Left hindlimb (tissue), 1 donor: ENCODE measurements at places on chromosomes 3 and 15.

DNA sequence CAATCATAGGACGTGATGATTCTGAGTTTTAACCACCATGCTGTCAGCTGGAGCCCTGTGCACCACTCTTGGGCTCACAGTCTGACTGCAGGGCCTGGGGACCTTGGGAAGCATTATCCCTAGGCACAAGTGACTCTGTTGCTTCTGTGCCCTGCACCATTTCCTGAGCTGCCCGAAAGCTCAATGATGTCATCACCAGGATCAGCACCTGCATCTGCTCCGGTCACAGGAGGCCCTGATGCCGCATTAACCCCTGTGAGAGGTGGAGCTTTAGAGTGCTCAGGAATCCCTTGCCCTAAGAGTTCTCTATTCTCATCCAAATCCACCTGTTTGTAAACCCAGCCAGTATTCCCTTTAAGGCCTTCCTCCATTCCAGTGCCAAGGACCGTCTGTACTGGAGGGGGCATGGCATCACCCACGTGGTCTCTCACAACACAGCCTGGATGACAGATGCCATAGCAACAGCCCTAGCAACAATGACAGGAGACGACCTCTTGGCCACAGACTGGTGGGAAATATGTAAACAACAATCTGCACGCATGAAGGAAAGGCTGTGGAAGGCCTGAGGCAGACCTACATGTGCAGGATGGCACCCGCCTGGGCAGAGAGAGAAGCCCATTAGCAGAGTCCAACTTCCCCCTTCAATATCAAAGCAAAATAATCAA is 37.9 kb downstream of the NTRK3 start:
- DNase-seq: no peak

DNA sequence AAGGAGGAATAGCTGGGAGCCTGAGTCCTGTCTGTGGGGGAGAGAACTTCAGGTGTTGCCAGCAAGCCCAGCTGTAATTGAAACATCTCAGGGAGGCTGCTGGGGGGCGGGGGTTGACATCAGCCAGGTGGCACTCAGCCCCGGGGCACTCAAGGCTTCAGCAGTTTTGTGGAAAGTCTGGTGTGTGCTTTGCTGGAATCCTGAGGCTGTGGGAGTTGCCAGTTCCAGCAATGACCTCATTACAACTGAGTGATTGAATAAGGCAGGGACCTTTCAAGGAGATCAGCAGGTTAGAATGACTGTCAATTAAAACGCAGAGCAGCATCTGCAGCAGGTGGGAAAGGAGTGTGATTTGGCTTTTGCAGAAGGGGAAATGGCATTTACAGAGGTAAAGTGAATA is 75.7 kb downstream of the FAM43A start:
- DNase-seq: peak; percentile 69

GRCh38 chr3:149968216-149968615 is 2.5 kb downstream of the PFN2 start:
- no peak for DNase-seq

DNA sequence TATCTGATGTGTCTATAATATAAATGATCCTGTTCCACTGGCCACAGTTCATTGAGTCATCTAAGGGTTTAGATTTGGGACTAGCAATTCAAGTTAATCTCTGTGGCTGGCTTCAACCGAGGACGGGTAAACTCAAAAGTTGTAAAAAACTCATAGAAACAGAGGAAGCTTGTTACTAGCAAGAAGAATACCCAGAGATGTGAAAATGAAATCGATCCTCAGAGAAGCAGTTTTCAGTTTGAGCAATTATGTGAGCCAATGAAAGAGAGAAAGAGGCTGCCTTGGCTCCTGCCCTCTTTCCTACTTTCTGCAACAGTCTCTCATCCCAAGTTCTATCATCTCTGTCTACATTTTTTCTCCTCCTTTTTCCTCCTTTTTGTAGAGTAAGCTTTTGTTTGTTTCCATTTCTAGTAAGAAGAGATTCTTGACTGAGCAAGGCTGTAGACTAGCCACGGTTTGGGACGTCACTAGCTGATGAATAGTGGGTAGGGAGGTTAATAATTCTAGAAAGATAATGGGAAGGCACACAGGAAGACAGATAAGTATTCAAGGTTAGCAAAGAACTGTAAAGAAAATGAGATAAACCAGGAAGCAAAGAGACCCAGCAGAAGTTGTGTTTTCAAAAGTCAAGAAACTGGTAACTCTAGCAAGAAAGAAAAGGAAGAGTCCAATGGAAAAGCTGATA is 298.9 kb upstream of the NR2F2 start:
- DNase-seq: no peak

DNA sequence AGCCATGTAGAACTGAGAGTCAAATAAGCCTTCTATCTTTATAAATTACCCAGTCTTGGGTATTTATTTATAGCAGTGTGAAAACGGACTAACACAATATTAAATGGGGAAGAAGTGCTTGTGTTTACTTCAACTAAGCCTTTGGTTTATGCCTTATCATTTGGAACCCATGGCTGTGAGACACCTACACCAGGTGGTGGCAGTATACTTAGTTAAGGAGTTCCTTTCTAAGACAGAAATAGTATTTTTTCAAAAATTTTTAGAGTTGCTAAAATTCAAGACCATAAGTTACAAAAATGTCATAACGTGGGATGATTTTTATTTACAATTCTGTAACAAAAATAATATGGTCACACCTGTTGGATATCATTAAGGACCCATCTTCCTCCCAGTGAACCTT is 354.5 kb upstream of the SOX14 start:
- no peak for DNase-seq

DNA sequence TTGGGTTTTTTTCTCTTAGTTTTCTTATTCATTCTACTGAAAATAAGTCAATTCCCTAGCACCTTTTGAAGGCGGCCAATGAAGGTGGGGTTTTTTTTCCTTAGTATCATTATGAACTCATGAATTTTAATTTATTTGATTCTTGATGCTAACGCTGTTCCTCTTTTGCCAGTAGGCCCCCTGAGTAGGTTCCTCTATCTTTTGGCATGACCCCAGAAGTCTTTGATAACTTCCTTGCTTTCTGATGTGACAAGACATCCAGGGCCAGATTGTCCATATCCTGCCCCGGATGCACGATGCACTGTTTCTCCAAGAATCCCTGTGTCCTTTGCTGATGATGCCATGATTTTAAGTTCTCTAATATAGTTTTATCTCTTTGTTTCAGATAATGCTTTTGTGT is 20.6 kb downstream of the LRRK1 start:
- DNase-seq: no peak

GRCh38 chr3:458653-459310 is 262.2 kb downstream of the CHL1 start:
- DNase-seq: no peak

DNA sequence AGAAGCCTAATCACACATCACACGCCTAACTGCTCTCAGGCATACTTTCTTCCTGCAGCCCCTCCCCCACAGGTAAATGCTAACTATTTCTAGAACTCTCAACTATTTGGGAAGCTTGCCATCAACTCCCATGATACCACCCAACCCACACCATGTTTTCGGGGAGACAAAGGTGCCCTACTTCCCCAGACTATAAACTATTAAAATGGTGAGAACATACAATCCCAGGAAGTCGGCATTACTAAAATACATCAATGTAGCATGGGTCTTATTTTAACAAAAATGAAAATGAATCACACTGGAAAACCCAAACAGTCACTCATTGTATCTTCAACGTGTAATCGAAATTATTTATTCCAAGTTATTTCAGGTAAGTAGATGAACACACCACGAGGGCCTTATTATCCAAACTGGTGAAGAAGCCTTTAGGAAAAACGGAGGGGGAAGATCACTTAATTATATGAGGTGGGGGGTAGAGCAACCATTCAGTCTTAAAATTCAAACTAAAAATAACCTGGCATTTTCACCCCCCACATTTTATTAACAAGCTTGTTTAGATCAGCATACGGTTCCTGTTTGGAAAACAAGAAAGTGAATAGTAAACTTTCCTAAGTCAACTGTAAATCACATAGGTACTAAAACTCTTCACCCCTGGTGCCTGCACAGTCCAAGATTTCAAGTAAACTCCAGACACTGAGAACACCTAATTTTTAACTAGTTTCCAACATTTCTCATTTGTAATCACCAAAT is 1.9 kb downstream of the TBL1XR1 start:
- DNase-seq: no peak

DNA sequence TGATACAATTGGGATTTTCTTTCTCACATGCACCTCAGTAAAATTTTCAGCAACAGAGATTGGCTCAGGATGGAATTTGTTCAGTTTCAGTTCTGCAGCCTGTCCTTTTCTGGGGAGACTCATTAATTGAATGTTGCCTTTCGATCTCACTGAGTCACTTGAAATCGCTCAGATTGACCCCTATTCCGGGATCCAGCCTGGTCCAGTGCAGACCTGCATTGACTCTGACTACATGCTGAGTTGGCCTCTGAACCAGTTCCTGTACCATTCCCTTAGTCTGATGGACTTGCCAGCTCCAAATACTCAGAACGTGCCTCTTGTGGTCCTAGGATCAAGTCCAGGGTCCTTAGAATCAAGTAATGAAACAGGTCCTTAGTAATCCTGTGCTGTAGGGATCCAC is 9.4 kb downstream of the IGF1R start:
- no peak for DNase-seq

- no peak for DNase-seq
Observed at GRCh38 chr15:72276326-72276700, 4.0 kb upstream of the PARP6 start.

GRCh38 chr3:196227121-196227561 is 10.8 kb downstream of the SLC51A start:
- no peak for DNase-seq

DNA sequence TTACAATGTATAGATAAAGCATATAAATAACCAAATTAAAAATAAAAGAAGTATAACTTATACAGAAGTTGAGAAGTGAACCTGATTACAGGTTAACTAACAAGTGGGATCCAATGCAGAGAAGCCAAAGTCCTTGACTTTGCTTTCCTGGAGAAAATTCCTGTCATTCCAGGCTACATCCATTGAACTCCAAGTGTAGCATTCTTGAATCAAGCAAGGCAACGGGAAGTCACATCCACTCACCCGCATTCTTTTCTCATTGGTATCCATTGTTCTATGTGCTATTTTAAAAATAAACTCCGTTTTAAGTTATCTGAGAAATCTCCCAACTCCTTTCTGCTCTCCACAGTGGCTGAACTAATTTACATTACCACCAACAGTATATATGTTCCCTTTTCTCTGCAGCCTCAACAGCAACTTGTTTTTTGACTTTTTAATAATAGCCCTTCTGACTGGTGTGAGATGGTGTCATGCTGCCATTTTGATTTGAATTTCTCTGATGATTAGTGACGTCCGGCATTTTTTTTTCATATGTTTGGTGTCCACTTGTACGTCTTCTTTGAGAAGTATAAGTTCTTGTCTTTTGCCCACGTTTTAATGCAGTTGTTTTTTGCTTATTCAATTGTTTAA is 534.3 kb downstream of the ROBO1 start:
- no peak for DNase-seq

DNA sequence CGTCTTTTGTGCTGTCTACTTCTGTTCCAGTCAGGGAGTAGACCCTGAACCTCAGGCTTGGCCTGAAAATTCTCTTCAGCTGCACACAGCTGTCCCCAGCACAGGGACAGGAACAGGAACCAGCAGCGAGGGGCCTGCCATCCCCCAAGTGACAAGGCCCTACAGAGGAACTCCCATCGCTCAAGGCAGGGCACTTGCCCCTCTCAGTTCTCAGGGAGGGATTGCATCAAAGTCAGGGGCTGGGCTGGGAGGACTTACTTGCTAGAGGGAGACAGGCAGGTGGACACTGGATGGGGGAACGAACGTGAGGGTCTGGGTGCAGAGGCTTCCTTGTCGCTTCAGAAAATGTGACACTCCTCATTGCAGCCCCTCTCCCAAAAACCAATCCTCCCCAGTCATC is 163.6 kb downstream of the CHSY1 start:
- no peak for DNase-seq

DNA sequence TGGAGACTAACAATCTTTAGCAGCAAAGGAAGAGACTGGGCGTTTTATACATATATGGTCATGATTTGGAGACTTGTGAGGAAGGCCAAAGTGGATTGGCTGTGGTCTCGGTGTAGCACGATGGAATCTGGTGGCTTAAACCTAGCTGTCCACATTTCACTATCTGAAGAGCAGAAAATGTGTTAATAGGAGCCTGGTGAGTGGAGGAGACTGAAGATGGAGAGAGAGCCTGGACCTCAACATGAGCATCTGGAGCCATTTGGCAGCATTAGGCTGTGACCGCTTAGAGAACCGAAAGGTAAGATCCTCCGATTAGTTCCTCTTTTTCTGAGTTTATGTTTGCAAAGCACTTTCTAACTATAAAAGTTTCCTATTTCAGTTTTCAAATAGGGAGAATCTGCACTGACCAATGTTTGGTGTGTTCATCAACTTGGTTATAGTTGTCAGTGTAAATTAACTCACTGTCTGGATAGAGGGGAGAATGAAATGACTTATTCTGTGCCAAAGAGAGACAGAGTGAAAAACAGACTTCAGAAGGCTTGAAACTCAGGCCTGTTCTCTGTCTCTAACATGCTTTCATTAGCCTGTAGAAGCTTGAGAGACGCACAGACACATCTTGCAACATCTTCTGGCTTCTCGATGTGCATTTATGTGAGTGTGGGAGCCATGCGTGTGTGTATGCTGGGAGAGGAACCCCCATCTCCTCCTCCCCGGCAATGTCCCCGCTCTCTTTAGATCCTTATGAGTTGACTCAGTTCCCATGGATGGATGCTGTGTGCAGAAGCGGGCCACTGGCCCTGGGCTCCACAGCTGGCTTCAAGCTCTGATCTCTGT is 244.7 kb upstream of the TBL1XR1 start:
- no peak for DNase-seq

DNA sequence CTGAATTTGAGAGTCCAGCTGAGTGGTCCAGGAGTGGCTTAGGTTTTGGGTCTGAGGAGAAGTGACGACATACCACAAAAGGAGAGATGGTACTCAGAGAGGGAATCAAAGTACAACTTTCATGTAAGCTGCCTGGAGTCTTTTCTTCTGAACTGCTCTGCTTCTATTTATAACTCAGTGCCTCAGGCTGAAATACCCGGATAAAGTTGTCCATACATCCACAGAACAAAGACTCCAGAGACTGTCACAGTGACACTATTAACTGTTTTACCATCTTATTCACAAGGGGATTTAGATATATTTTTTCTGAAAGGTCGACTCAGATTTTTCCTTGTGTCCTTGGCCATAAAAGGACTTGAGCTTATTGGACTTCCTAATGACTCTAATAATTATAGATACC is 264.3 kb upstream of the DNAJC19 start:
- DNase-seq: no peak

- DNase-seq: no peak
Observed at GRCh38 chr3:161239700-161240099, 18.6 kb downstream of the NMD3 start.

- DNase-seq: no peak
Observed at GRCh38 chr15:25439369-25439836, 579 bp upstream of the UBE3A start.

GRCh38 chr15:96124436-96124835 is 206.1 kb upstream of the NR2F2 start:
- no peak for DNase-seq

- DNase-seq: no peak
Observed at GRCh38 chr15:71634820-71635560, 175.4 kb upstream of the NR2E3 start.

- no peak for DNase-seq
Observed at GRCh38 chr15:100928632-100929280, 9.6 kb downstream of the LRRK1 start.

GRCh38 chr15:68525815-68526214 is 53.0 kb upstream of the CORO2B start:
- no peak for DNase-seq
